ENCODE measurements at places on chromosomes 1 and 21. TPM values are rescaled to one million over a fixed set of nuclear protein-coding genes. Genes with fewer than 3 reads are reported as not detected.

GRCh38 chr1:15224974-15225373, 22.0 kb upstream of the FHAD1 start:
- no peak for DNase-seq

The SAMSN1 gene
- total RNA-seq: 28.3 TPM

DNA sequence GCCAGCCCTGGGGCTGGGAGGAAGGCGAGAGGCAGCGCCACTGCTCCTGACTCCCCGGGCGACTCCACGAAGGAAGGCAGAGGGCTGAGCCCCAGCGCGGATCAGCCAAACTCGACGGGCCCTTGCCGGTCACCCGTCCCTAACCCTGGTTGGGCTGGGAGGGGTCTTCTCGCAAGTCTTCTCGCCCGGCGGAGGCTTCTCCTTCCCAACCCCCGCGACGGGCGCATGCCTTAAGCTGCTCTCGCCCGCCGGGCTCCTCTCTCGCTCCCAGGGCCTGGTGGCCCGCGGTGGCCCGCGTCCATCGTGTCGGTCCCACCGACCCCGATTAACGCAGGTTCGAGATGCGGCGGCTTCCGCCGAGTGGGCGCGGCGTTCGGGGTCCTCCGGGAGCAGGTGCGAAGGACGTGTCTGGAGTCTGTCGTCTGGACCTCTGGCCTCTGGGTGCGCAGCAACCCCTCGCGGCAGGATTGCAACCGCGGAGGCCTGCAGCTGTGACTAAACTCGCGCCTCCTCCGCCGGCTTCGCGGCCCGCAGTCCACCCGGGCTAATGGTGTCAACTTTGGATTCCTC, 29.0 kb upstream of the PPM1J start:
- DNase-seq: peak; percentile 60

- no peak for DNase-seq
Observed at GRCh38 chr1:175504875-175505555, 238.4 kb downstream of the TNR start.

DNA sequence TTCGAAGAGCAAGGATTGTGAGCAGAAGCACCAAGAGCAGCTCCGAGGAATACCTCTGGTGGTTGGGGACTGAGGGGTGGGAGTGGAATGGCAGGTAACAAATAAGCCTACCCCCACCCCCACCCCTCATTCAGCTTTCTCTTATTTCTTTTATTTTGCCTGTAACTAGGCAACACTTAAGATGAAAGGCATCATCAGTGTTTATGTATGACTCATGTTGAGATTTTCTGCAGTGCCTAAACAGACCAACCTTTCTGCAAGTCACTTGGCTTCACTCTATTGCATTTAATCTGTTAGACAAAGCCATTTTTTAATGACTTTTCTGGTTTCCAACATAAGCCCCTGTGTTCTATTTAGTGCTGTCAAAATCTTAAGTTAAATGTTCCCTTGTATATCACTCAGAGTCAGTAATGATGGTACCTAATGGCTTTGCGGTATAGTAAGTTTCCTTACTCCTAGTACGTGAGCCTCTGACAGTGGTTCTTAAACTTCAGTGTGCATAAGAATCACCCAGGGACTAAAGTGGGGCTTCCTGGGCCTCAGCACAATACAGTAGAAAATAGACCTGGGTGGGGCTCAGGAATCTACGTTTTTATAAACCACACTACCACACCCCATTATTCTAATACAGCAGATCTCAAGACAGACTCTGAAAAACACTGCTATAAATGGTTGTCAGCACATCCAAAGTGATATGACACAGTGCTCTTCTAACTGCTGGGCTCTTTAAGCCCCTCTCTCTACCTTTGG, 19.9 kb downstream of the CASQ2 start:
- no peak for DNase-seq

- peak; percentile 61 for DNase-seq
Observed at GRCh38 chr1:57019236-57019839, 53.5 kb upstream of the C8B start.

GRCh38 chr1:18297896-18298648, 182.7 kb upstream of the KLHDC7A start:
- DNase-seq: no peak

The ILDR2 gene
- 0.56 TPM for total RNA-seq

Measured in glutamatergic neuron (in vitro differentiated cells).